ENCODE measurements at places on chromosomes 1 and 21.

GRCh38 chr1:58545591-58546519, 671 bp downstream of the OMA1 start:
- DNase-seq, result peak; percentile 61

DNA sequence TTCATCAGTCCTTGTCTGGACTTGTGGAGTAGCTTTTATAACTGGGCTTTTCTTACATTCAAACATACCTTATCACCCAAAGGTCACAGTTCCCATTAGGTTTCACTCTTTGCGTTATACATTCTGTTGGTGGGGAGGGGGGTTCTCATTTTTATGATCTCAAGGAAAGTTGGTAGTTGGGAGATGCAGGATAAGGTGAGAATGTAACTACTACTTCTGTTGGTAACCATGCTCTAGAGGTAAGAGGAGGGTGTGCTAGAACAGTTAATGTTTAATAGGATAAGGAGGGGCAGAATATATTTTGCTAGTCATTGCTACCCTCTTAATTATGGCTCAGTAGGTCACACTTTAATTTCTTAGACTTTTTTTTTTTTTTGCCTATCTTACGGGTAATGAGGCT, 10.7 kb downstream of the YBX1 start:
- DNase-seq, result no peak

DNA sequence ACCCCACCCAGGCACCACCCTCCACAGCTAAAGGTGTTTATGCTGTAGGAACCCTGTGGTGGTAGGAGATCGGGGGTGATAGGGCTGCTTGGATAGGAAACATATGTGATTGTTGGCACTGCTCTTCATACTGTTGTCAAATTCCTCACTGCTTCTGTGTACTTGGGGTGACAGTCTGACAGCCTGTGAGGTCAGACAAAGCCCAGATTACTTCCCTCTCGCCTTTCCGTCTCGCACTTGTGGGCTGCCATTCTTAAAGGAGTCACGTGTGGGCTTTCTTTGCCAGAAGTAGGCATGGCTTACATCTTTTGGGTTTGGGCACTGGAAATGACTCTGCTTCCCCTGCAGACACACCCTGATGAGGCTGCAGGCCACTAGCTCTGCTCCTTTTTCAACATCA, 363.8 kb downstream of the DISC1 start:
- DNase-seq, result no peak

DNA sequence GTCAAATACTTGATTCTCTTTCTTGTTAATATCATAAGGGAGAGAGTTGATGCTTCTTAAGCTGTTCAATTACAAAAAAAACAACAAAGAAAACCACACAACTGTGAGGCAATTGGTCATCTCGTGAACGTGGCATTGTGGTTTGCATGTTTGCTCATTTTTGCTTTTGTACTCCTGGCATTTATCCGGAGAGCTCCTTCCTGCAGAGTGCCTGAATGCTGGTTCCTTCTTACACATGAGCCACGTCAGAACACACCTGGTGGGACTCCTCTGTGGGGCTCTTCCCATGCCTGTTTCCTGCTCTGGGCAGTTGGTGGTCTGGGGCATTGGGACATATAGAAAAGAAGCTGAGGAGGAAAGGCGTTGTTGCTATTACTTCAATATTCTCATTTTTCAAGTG, 25.7 kb downstream of the KCNK1 start:
- no peak for DNase-seq

DNA sequence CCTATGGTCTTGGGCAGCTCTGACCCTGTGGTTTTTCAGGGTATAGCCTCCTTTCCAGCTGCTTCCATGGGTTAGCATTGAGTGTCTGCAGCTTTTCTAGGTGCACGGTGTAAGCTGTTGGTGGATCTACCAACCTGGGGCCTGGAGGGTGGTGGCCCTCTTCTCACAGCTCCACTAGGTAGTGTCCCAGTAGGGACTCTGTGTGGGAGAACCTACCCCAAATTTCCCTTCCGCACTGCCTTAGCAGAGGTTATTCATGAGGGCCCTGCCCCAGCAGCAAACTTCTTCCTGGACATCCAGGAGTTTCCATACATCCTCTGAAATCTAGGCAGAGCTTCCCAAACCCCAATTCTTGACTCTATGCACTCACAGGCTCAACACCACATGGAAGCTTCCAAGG, 111.0 kb upstream of the C1orf87 start:
- no peak for DNase-seq

GRCh38 chr21:45075596-45076244, 1.3 kb downstream of the ADARB1 start:
- DNase-seq, result no peak

GRCh38 chr21:45821998-45822397, 159.6 kb upstream of the COL6A1 start:
- no peak for DNase-seq

- DNase-seq, result no peak
These were observed 2.7 kb downstream of the ADAMTS4 start for GRCh38 chr1:161196111-161196510.

- DNase-seq, result no peak
These were observed 5.6 kb upstream of the ADAMTSL4 start for GRCh38 chr1:150543500-150544143.

- no peak for DNase-seq
These were observed 92.8 kb downstream of the PDE9A start for GRCh38 chr21:42746240-42746592.

DNA sequence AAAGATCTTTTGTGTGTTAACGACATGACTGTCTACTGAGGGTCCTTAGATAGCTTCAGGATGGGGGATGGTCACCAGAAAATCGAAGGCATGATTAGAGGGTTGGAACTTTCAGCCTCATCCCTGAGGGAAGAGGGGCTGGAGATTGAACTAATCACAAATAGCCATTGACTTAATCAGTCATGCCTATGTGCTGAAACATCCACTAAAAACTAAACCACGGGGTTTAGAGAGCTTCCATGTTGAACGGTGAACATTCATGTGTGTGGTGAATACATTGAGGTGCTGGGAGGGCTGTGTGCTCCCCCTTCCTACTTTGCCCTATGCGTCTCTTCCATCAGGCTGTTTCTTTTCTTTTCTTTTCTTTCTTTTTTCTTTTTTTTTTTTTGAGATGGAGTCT, 17.0 kb downstream of the RBP7 start:
- DNase-seq, result no peak

DNA sequence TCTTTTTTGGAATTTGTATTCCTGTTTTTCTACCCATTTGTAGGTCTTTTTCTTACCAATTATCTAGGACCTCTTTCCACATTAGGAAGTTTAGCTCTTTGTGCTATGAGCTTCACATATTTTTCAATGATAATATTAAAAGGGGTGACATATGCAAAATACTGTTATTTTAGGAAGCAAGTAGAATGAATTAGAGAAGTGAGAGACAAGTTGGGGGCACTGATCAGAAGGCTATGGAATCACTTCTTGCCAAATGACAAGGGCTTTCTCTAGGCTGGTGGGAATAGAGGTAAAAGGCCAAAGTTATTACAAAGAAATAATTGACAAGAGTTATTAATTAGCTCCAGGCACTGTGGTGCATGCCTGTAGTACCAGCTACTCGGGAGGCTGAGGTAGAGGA, 4.3 kb upstream of the BCAR3 start:
- no peak for DNase-seq

DNA sequence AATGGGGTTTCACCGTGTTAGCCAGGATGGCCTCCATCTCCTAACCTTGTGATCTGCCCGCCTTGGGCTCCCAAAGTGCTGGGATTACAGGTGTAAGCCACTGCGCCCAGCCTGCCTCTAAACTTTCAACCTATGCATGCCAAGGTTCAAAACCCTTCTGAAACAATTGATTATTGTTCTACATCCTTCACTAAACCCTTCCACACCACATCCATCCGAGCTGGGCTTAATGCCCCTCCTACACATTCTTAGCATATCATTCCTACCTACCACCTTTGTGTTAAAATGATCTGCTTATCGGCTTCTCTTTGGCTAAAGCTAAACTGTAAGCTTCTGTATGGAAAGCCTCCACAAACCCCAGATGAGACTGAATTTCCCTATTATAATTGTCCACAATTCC, 40.8 kb upstream of the DOCK7 start:
- DNase-seq, result no peak

- DNase-seq, result no peak
These were observed 40.0 kb downstream of the PDC start for GRCh38 chr1:186420923-186421322.

GRCh38 chr1:233463333-233463732, 135.8 kb downstream of the MAP3K21 start:
- DNase-seq, result no peak

- DNase-seq, result no peak
These were observed at the start of gene EPHA2 for GRCh38 chr1:16155537-16156410. Gene EPHA2, minus strand, starts transcription at chr1:16156069. Its CDS starts 137 bp downstream, at chr1:16155932.

DNA sequence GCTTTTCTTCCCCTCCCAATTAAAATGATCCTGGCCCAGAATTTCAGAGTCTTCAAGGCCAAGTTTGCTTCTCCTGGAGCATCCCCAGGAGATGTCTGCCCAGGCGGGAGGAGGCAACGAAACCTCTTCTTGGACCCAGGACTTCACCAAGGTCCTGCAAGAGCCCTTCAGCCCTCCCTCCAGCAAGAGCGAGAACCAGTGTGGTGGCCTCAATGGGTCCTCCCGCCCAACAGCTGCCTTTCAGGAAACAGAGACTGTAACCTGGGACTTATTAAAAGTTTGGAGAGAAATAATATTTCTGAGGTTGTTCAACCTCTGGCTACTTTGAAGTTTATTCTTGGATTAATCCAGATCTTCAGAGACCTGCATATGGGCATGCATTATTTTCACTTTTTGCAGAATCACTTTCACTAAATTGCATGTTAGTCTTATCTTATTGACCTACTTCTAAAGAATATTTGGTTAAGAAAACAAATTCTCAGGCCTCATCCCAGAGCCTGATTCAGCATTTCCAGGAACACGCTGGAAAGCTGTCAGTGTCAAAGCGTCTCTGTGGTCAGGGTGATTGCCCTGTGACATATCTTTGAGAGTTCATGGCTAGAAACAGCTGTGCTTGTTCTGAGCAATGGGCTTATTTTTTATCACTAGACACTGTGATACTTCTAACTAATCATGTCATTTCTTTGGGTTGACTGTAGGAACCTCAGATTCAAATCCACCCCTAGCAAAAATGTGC, 66.0 kb upstream of the CLDN14 start:
- DNase-seq, result no peak

DNA sequence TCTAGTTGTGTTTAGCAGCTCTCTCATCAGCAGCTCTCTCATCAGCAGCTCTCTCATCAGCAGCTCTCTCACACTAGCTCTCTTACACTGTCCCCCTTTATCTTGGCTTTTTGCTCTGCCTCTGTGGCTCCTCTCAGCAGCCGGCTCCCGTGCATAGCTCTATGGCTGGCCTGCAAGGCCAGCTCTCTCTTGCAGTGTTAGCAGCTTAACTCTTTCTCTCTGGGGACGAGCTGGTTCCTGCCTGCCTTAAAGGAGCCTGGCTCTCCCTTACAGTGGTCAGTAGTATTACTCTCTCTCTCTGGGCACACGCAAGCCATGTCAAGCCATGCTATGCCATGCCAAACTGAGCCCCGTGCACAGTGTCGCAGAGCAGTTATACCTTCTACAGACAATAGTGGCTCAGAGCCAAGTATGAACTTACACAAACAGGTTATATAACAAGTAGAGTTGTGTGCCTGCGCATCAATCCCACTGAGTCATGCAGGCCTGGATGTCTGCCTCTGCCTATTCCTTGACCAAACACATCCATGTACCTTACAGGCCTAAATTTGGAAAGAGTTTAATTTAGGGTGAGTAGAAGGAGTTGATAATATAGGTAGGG, 295.9 kb downstream of the TPR start:
- DNase-seq, result no peak

- DNase-seq, result no peak
These were observed 156.6 kb downstream of the AK5 start for GRCh38 chr1:77438236-77438913.

DNA sequence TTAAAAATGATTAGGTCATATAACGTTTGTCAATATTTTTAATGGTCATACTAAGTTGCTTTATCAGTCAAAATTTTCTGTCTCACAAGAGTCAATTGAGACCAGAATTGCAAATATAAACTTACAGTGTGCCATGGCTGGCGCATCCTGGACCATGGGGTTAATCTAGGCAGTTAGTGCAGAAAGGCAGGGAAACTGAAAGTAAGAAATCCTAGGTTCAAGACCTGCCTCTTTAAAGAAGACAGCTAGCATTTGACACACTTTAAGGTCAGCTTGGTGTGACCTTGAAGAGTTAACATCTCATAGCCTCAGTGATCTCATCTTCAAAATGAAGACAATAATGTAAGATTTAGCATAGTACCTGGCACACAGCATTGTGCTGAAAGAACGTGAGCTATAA, 210.0 kb upstream of the DAB1 start:
- no peak for DNase-seq

- no peak for DNase-seq
These were observed 565.3 kb upstream of the NEGR1 start for GRCh38 chr1:72847651-72848050.

Measured in C1 segment of cervical spinal cord (tissue), 14 donors.